ENCODE measurements at places on chromosomes 2 and 18. TPM values are rescaled to one million over a fixed set of nuclear protein-coding genes. Genes with fewer than 3 reads are reported as not detected.

- no peaks in the 10 kb centered on the region for H3K4me1 ChIP-seq
- H3K36me3 ChIP-seq = no peaks in the 10 kb centered on the region
- DNase-seq = no peak
- H3K27me3 ChIP-seq = peaks cover under 1% of the 10 kb centered on the region
- no peak overlapping the region for H3K27ac ChIP-seq
- no peak overlapping the region for H3K4me3 ChIP-seq
Observed at GRCh38 chr2:857081-857480, 93.6 kb upstream of the SNTG2 start.

DNA sequence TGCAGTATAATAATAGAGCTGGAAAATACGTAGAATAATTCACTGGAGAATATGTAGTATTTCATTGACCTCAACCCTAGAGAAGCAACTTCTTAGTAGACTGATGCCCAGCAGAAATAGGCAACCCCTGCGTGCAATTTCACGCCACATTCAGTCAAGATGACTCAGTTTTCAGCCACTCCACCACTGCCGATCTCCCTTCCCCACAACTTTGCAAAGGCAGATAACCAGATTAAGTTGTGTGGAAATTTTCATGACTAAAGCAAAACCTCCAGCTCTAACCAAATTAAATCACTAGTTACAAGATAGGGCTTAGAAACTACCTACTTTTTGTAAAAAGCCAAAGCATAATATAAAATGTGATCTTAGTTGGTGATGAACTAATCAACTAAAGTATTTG, 63.3 kb upstream of the STK17B start:
- H3K4me3 ChIP-seq = no peak overlapping the region
- H3K27me3 ChIP-seq = no peaks in the 10 kb centered on the region
- DNase-seq = no peak
- H3K36me3 ChIP-seq = no peaks in the 10 kb centered on the region

GRCh38 chr2:38129481-38129880, 53.5 kb upstream of the CYP1B1 start:
- peak overlapping the region; percentile 63 for H3K27ac ChIP-seq
- DNase-seq = no peak
- H3K4me1 ChIP-seq = peaks cover 8% of the 10 kb centered on the region

DNA sequence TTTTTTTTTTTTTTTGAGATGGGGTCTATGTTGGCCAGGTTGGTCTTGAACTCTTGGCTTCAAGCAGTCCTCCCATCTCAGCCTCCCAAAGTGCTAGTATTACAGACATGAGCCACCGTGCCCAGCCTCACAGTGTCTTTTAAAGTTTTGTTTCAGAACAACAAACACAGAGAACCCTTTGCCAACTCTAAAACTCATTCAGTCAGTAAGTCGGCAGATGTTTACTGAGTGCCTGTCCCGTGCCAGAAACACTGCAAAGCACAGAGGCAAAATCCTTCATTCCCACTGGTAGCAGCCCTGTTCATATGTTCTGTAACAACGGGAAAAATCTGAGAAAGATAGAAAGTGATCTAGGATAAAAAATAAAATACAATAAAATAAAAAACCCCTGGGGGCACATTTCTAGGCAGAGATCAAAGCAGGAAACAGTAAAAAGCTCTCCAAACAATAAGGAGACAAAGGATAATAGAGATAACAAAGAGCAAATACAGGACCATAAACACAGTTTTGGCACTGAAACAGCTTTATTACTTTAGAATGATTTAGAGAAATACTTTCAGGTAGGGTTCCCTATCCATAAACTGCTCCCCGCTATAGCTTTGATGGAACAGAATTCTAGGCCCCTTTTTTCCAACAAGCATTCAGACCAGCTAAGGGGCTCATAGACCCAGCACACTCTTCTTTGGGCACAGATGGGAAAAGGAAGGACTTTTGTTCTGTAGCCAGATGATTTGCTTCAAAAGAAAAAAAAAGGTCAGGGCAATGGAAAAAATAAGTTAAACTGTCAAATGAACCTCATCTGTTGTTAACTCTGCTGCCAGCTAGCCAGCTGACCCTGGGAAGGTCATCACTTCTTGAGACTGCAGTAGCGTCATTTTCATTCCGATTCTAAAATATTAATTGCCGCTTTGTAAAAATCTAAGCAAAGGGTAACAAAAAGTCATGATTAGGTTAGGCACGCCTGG, 212.3 kb downstream of the CDH20 start:
- peaks cover 5% of the 10 kb centered on the region for H3K4me1 ChIP-seq
- H3K27ac ChIP-seq = peak overlapping the region; percentile 11
- no peak overlapping the region for H3K4me3 ChIP-seq
- H3K27me3 ChIP-seq = no peaks in the 10 kb centered on the region
- DNase-seq = no peak

The TLX2 gene
- total RNA-seq = not detected

All from upper lobe of right lung (tissue), 1 donor.